ENCODE measurements at places on chromosomes 7 and 10.

DNA sequence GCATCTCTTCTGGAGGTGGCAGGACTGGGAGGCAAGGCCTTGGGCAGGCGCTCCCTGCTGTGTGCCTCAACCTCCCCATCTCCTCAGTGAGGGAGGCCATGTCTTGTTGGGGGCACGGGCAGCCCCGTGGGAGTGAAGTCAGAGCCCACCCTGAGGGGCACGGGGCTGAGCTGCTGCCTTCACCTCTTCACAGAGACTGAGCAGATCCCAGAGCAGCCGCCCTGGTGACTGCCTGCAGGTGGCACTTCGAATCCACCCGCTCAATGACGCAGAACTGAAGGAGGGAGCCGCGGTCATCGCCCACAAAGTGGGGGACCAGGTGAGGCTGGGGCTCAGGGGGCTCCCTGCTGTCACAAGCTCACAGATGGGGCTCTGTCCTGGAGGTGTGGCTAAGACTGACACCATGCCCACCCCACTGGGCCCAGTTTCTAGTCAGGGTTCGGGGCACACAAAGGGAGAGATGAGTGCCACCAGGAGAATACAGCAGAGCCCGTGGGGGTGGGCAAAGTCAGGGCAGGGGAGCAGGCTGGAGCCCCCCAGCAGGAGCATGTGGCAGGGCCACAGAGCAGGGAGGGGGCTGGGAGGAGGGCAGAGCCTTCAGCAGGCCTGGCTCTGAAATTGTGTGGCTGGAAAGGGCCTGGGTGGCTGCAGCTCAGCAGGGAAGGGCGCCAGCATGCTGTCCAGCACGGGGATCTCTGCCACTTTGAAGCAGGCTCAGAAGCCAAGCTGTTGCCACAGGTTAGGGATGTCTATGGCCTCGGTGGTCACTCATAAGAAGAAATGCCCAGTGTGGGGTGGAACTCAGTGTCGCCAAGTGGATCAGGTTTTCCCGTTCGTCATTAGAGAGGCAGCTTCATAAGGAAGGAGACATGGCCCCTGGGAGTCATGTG, 18.8 kb upstream of the CHST12 start:
- no peak for DNase-seq

- DNase-seq = no peak
These were observed 15.5 kb upstream of the GTPBP4 start for GRCh38 chr10:972763-973162.

- no peak for DNase-seq
These were observed 6.6 kb downstream of the NPC1L1 start for GRCh38 chr7:44534501-44534900.

- no peak for DNase-seq
These were observed 154.2 kb downstream of the SEMA3A start for GRCh38 chr7:84040355-84040754.

GRCh38 chr7:81333004-81333403, 414.2 kb upstream of the SEMA3C start:
- no peak for DNase-seq

- DNase-seq = no peak
These were observed 91.0 kb upstream of the FAM20C start for GRCh38 chr7:101146-102046.

DNA sequence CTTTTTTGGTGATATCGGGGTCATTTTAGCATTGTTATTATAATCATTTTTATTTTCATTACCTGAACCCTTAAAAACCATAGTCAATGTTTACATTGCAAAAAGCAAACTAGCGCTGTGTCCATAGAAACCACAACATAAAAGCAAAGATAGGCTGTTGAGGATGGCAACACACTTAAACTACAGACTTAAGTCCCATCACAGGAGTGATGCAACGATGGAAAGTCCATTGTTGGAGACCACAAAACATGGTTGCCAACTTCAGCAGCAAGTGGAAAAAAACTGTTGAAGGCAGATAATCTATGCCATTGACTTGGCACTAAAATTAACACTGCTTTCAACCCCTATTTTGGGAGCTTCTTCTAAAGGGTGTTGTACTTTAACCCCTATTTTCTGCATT, 398.8 kb upstream of the IGFBP3 start:
- DNase-seq = no peak
